ENCODE measurements at places on chromosomes 4 and X.

DNA sequence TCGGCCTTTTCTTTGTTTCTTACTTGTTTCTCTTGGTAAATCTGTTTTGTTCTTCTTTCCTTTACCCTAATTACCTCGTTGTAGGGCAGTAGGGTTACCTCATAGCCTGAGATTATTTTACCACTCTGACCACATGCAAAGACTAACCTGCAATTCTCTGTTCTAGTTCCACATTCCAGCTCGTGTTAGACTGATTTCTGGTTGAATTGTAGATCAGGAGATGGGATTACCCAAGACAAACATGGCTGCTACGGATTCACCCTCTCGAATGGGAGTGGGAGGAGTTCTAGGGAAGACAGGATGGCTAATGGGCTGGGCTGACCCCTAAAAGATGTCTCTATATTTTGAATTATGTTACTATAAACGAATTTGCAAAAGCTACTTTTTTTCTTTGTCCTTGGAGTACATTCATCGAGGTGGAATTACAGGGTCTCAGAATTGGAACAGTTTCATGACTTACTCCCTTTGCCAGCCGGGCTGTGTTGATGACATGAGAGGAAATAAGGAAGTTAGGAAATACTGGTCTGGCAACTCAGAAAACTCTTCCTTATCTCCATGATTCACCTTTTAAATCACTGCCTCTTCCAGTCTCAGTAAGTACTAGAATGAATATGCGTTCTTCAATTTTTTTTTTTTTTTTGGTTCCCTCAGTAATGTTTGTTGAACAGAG lies 36.7 kb upstream of the FBXW7 start:
- DNase-seq, result no peak

DNA sequence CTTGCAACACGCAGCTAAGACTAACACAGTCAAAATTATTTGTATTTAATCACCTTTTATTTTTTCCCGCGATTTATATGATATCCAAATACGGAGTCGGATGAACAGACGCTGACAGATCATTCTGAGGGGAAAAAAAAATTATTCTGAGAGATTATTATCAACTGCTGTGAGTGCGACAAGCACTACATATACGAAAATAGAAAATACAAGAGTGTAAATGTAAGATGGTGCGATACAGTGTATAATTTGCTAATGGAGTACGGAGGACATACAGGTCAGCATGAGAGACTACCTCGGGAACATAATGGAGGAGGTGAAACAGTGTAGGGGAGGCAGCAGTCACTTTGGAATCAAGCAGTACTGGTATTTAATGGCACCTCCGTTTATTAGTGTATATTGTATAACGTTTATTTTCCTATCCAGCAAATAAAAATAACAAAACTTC lies 2.8 kb upstream of the LIN54 start:
- DNase-seq, result no peak

- DNase-seq, result no peak
These were observed 32.7 kb downstream of the F9 start for GRCh38 chrX:139563251-139563650.

DNA sequence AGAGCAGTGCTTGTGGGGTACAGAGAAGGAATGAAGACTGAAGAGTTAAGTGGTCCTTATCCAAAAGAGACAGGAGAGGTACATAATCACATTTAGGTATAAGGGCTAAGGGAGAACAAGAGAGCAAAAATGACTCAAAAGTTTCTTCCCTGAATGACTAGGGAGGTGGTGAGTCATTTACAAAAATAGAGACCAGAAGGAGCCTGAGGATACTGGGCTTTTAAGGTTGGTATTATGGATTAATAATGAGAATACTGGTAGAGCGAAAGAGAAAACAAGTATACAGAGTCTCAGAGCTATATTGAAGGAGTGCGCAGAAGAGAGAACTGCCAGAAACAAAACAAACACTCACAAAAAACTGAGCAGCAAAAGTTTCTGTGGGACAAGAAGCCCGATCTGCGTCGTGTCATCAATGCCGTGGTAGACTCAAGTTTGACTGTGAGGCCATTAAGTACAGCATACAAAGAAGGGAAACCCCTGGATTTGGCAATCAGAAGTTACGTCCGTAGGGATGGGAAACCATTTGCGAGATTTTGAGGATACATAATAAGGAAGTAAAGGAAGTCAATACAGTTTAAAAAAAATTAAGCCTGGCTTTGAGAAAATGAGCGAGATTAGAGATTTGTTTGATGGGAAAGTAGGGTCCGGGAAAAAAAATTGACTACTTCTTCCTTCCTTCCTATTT lies 129.1 kb upstream of the STIM2 start:
- DNase-seq, result no peak

GRCh38 chr4:177450426-177451107 lies 8.3 kb upstream of the AGA start:
- no peak for DNase-seq

DNA sequence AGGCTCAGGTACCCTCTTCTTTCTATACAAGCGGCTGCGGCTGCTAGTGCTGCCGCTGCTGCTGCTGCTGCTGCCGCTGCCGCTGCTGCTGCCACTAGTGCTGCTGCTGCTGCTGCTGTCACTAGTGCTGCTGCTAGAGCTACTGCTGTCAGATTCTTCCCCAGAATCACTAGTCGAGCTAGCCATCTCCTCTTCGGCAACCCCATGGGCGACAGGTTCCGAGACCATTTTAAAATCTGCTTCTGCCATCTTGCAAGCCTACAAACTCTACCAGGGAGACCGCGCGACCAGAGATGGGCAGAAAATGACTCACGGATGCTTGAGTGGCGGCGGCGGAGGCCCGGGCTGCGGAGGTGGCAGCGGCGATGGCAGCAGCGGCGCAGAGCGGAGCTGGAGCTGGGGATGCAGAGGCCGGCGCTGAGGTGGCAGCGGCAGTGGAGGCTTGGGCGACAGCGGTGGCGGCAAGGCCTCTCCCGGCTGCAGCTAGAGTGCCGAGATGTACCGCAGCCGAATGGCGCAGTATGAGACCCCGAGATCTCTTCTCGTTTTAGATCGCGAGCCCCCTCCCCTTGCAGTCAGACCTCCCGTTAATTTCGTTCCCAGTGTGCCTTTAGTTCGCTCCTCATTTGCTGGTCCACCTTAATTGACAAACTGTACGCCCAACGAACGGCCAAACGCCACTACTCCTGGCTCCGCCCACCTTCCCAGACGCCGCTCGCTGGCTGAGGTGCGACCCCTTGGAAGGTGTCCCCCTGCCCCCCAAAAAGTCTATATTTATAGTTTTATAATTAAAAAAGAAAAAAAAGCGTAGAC lies at the start of gene NAP1L3:
Gene NAP1L3, minus strand, starts transcription at position 523 of the 813 bp plus-strand sequence. Its CDS starts 274 bp downstream, at position 249.
- no peak for DNase-seq

- no peak for DNase-seq
These were observed 14.1 kb downstream of the MBNL3 start for GRCh38 chrX:132474544-132475248.

DNA sequence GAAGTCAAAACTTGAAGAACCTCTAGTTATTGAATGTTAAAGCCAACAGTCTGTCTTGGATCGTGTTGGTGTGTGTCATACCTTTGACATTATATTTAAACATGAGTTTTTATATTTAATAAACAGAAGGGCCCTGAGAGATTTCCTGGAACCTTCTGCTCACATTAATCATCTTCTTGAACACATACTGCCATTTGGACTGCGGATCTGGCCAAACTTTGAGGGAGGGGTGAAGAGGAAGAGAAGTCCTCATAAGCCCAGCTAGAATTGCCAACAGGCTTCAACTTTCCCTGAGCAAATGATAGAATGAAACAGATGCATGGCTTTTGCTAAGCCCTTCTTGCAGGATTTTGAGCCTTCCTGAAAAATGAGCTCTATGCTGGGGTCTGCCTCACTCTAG lies 27.4 kb downstream of the CCKAR start:
- DNase-seq, result no peak

GRCh38 chr4:16056681-16057385 lies 27.0 kb downstream of the PROM1 start:
- no peak for DNase-seq

DNA sequence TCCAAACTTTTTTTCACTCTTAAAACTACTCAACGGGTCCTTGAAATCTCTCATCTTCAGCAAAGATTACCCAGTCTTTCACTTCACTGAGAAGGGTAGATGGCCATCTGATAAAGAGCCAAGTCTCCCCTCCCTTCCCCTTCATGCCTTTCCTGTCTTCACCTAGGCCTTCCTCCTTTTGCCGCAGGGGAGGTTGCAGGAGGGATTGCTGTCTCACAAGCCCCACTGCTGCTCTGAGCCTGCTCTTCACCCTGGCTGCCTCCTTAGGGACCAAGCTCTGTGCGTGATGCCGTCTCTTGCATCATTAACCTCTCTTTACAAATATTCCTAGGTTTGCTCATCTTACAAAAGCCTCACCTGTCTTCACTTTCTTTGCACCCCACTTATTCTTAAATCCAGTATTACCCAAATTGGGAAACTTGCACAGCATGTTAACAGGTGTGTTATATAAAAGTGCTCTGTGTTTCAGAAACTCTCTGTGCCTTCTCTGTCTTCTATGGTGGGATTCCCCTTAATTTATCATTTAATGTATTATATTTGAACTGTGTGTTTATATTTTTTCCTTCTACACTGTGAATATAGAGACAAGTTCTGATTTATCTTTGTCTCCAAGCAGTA lies 3.8 kb downstream of the ZFX start:
- no peak for DNase-seq

GRCh38 chr4:4874254-4874653 lies 14.8 kb downstream of the MSX1 start:
- DNase-seq, result no peak

GRCh38 chr4:54184581-54184980 lies 44.5 kb upstream of the PDGFRA start:
- DNase-seq, result no peak

- no peak for DNase-seq
These were observed 123.9 kb upstream of the GC start for GRCh38 chr4:71907782-71908181.

GRCh38 chrX:104854188-104854587 lies 288.2 kb downstream of the IL1RAPL2 start:
- DNase-seq, result no peak

- no peak for DNase-seq
These were observed 493 bp downstream of the TCEAL5 start for GRCh38 chrX:103275947-103276567.
